ENCODE measurements at places on chromosomes 5 and 9. TPM values are rescaled to one million over a fixed set of nuclear protein-coding genes. Genes with fewer than 3 reads are reported as not detected.

The F12 gene
- not detected for total RNA-seq

The ZNF474 gene
- total RNA-seq = not detected

The PIP5K1B gene
- 90.8 TPM for total RNA-seq

The YTHDC2 gene
- total RNA-seq = 20.9 TPM

The COL5A1 gene
- total RNA-seq = 60.0 TPM

The HMCN2 gene
- total RNA-seq = 4.6 TPM

The TSLP gene
- total RNA-seq = 3.4 TPM

The CPLANE1 gene
- total RNA-seq = 7.7 TPM

The IRX1 gene
- total RNA-seq = 1.6 TPM

The SMIM15 gene
- total RNA-seq = 25.8 TPM

The KLF4 gene
- total RNA-seq = 56.0 TPM

The DND1 gene
- 0.47 TPM for total RNA-seq

GRCh38 chr5:172854451-172854871, 20.4 kb downstream of the ERGIC1 start:
- DNase-seq = no peak

GRCh38 chr9:70805949-70806348, 315.5 kb downstream of the TRPM3 start:
- no peak for DNase-seq

GRCh38 chr5:122151640-122152039, 22.3 kb downstream of the ZNF474 start:
- no peak for DNase-seq

- peak; percentile 77 for DNase-seq
Observed at GRCh38 chr9:34547960-34548611, 25.3 kb upstream of the ENHO start.

DNA sequence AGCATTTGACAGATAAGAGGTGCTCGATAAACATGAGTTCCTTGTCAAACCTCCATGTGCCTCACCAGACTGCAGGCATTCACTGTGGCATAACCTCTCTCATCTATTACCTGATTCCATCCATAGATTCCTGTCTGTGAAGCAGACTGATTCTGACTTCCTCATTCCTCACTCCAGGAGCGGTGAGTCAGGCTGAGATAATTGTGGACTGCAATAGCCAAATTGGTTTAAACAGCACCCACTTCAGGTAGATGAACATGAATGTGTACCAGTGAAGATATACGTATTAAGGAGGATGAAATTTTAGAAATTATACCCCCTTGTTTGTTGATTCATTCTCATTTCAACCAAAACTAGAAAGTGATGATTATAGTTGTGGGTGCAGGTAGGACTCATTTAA, 391.2 kb downstream of the HINT1 start:
- no peak for DNase-seq

DNA sequence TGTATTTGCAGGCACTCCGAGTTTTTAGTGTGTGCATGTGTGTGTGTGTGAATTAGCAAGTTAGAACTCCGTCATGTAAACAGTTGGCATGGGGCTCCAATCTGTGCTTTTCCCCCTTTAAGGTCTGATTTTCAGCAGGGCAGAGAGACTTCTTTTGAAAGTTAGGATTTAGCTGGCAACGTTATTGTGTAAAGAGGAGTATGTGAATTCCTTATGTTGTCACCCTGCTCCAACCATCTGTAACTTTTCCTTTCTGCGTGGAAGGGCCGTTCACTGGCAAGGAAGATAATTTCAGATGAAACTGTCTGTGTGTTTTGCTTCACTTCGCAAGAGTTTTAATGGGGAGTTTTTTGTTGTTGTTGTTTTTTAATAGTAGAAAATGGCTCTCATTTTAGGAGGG, 332 bp downstream of the SGCD start:
- no peak for DNase-seq

- no peak for DNase-seq
Observed at GRCh38 chr5:116550082-116550481, 24.5 kb downstream of the SEMA6A start.

- DNase-seq = no peak
Observed at GRCh38 chr9:123487944-123488548, 132.0 kb downstream of the CRB2 start.

DNA sequence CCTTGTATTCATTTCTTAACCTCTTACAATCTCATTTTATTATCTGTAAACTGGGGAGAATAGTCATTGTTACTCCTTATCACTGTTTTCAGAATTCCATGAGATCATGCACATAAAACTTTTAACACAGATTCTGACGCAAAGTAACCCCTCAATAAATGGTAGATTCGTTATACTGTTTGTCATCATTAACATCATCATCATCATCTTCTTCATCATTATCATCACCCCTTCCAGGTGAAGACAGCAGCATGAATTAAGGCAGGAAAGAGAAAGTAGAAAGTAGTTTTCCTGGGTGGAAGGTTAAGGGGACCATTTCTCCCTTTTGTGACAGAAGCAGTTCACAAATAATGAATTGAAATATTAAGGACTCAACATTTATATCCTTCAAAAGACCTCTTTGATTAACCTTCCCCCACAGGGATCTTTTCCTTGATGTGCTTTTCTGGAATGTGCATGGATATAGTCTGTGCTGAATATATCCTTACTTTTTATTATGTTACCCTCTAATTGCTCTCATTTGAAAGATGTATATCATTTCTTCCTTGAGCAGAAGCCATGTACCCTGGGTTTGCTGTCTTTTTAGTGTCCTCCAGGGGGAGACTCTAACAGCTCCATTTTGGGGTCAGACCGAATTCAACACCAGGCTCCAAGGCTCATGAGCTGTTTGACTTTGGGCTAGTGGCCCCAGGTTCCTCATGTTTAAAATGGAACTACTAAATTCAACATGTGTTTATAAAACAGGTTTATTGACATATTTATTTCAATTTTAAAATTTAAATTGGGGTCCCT, 1029.9 kb upstream of the WWC1 start:
- no peak for DNase-seq

DNA sequence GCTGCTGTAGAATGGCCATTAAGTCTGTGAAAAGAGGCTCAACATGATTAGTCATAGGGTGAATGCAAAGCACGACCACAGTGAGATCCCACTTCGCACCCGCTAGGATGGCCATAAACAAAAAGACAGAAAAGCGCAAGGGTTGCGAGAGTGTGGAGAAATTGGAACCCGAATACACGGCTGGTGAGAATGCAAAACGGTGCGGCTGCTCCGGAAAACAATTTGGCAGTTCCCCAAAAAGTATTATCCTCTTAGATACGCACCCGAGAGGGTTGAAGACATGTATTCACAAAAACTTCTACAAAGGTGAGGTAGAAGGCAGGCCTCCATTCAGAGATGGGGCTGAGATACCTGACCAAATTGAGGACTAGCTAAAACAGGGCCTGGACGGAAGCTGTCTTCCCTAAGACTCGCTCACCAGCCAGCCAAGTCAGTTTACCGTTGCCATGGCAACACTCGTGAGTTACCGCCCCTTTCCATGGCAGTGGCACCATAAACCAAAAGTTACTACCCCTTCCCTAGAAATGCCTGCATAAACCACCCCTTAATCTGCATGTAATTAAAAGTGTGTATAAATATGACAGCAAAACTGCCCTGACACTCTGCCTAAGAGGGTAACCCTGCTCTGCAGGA, 726 bp upstream of the PSMB7 start:
- no peak for DNase-seq

GRCh38 chr9:135893104-135893503, 14.2 kb downstream of the CAMSAP1 start:
- DNase-seq = no peak

DNA sequence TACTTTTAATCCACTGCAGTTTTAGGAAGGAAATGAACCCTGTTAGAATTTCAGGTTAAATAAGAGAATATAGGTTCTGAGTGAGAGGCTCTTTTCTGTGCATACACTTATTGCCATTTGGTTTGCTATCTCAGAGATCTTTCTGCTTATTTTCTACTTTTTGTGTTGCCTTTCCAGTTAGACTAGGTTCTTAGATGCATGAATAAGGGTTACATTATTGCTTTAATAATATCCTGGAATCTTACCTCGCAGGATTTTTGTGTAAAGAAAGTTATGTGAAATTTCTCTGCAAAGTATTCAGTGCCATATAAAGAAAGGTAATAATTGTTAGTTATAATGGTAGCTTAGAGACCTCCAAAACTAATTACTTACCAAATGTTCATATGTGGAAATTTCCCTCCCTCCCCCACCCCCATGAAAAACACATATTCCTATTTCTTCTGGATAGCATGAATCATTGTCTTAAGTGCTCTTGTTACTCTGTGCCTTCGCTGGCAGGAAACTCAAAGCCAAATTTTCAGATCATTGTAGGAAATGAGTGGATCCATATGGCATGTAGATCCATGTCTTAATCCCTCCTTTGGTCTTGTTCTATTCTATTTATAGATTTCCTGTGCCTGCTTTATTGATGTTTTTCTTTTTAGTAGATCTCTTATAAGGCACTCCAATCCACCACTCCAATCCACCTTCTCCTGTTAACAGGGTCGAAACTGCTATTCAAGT, 2.7 kb upstream of the APBA1 start:
- DNase-seq = no peak

DNA sequence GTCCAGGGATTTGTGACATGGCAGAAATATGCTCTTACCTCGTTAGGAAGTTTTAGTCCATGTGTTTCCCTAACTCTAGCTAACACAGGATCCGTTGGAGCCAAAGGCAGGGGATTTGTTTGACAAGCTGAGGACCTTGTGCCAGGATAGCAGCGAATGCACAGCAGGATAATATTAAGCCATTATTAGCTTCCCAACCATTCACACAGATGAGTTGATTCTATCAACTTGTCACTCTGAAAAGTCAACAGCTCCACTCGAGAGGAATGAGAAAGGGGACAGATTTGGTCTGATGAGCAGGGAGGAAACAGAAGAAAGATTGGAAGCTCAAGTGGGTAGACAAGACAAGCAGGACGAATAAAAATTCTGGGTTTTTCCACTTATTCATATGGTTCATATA, 106.2 kb downstream of the FSTL4 start:
- no peak for DNase-seq

GRCh38 chr5:142239394-142240159, 85.2 kb downstream of the SPRY4 start:
- DNase-seq = no peak

GRCh38 chr9:87683751-87684626, 41.9 kb upstream of the CTSL start:
- no peak for DNase-seq

DNA sequence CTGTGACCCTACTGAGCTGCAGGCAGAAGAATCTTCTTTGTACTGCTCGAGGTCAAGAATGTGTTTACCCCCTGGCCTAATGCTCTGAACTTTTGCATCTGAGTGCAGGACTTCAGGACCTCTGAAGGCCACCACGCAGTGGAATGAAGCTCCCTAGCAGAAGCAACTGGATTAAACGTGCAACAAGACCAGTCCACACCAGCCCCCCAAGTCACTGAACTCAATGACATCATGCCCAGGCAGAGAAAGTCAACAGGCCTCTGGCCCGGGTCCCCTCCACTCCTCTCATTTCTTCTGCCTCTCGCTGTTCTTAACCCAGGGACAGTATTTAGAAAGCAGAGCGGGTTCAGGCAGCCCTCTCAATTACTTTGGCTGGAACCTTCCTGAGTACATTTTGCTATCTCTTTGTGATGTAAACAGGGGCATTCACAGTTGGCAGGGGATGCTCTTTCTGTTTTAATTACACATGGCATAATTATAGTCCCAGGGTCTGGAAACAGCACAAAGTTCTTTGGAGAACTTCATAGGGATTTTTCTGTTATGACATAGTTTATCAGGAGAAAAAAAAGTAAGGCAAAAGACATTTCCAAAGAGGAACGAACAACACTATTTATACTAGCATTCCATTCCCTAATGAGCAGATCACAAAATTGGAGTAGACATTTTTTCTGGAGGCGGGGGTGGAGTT, 108.2 kb upstream of the SPATA31D4 start:
- DNase-seq = no peak

- DNase-seq = no peak
Observed at GRCh38 chr5:67206461-67206860, 9.9 kb upstream of the CD180 start.

DNA sequence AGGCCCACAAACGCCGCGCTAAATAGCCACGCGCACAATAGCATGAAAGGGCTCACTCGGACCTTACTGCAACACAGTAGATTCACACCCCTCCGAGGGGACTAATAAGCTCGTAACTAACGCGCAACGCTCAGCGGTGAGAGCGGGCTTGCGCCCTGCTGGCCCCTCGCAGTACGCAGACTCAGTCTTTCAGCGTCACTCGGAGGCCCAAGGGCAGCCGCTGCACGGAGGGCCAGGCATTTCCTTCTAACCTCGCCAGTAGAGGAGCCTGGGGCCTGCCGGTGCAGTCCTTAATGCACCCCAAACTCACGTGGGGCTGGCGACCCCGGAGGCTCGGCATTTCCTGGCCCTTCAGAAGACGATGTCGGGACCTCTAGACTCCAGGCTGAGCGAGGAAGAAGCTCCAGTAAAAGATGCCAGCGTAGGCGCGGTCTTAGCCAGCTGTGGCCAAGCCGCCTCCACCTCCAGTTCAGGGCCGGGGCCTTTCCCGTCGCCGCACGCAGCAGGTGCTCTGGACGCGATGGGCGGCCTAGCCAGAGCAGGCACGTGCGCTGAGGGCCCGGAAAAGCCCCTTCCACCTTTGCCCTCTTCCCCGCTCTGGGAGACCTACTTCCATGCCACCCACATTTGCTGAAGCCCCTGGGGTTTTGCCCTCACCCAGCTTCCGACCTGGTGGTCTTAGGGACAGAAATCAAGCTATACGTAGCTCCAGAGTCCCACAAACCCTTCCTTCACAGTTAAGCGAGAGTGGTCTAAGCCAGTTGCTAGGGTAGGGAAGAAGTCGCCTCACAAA, 38.3 kb upstream of the TIFAB start:
- no peak for DNase-seq

- no peak for DNase-seq
Observed at GRCh38 chr5:163379298-163380155, 57.9 kb upstream of the CCNG1 start.

DNA sequence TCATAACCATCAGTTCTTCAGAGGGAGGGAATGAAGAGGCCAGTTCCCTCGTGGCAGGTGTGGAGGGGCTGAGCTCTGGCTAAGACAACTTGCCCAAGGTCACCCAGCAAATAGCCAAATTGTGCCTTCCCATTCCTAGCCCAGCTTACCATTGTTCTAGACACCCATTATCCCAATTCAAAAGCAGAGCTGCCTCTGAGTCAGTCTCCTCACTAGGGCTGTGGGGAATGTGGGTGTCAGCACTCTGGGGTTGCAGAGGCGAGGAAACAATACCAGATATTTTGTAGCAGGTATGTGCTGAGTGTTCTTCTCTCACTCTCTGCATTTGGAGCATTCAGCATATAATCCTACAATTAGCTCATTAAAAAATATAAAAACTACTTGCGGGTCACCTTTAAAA, 270.8 kb downstream of the PSAT1 start:
- DNase-seq = no peak

- no peak for DNase-seq
Observed at GRCh38 chr9:34409154-34409553, 32.5 kb upstream of the MYORG start.

GRCh38 chr9:137199411-137200121, 975 bp downstream of the TPRN start:
- no peak for DNase-seq

GRCh38 chr9:90007516-90008440, 403.0 kb downstream of the GADD45G start:
- DNase-seq = no peak
